Dorsolateral prefrontal cortex (tissue), 122 donors: ENCODE measurements at places on chromosomes 13 and 19.

GRCh38 chr13:41018602-41018948 is 541 bp downstream of the ELF1 start:
- DNase-seq = no peak

- DNase-seq = no peak
Observed at GRCh38 chr19:40223135-40223822, 3.2 kb downstream of the CCNP start.

DNA sequence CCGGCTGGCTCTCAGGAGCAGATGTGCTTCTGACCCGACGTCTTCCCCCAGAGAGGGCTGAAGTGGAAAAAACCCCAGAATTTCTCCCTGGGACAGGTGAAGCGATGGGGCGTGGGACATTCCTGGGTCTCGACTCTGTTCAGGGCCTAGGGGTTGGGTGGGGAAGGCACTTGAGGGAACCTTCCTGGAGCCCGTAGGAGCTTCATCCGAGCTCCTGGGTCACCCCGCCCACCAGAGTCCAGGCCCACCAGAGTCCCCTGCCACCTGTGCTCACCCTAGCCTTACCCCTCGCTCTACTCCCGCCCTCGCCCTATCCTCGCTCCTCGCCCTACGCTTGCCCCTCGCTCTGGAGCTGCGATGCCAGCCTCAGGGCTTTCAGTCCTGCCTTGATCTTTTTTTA is 23.2 kb downstream of the EPN1 start:
- peak; percentile 15 for DNase-seq

DNA sequence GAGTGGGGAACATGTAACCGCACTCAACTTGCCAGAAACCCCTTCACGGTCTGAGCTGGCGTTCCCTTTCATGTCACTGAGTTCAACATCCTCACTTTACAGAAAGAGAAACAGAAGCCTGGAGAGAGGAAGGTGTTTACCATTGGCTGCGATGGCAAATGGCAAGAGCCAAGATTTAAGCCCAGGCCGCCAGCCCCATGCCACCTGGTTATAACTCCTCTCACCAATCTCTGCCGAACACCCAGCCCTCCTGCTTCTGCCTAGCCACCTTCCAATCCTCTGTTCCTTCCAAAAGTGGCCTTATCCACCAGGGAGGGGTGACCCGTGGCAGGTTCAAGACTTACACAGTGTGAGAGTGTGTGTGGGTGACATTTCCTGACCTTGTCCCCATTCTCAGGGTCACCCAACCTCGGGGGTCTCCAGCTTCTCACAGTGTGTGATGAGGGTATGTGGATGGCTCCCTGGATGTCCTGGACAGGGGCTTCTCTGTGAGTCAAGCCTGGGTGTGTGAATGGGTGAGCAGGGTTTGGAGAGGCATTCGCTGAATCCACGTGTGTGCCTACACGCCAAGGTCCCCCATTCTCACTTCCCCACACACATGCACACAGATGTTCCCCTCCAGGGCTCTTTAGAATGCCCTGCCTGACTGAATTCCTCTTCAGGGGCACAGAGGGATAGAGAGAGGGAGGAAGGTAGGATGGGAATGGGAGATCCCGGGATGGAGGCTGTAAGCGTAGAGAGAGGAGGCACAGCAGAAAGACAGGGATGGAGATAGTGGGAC is 1.2 kb downstream of the CADM4 start:
- DNase-seq = no peak

- peak; percentile 51 for DNase-seq
Observed at GRCh38 chr19:56105090-56105701, 15.9 kb downstream of the ZNF787 start.

DNA sequence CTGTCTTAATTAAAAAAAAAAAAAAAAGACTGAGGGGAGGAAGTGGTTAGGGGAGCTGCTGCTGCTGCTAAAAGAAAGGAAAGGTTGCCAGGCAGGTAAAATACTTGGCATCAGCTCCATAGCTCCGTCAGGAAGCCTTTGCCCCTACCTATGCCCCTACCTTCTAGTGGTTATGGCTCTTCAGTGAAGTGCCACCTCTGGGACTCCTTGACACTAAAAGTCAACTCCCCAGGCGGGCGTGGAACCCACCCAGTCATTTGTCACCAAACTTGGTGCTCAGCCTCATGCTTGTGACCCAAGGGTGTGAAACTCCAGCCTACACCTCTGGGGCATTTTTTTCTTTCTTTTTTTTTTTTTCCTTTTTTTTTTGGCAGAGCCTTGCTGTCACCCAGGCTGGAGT is 4.9 kb upstream of the NECTIN2 start:
- no peak for DNase-seq

DNA sequence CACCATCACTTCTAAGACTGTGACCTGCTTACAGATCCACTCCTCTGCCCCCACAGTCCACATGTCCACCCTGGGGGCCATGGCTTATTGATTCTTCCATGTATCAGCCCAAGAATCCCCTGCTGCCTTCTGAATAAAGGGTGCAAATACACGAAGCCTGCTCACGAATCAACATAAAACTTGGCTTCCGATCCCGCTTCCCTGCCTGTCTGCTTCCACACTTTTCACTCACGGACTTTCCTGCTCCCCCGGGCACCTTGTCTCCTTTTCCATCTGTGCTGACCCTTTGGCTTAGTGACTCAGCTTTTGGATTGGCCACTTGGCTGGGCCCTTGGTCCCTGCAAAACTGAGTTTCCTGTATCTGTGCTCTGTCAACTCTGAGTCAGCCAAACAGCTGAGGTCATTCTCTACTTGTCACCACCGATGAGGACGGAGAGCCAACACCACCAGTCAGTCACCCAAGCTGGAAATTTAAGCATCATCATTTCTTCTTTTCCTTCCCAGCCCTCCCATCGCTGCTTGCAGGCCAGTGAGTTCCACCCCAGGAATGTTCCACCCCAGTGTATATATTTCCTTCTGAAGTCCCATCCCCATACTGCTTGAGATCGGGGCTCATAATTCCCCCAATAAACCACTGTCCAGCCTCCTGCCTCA is 11.4 kb upstream of the USP12 start:
- no peak for DNase-seq

DNA sequence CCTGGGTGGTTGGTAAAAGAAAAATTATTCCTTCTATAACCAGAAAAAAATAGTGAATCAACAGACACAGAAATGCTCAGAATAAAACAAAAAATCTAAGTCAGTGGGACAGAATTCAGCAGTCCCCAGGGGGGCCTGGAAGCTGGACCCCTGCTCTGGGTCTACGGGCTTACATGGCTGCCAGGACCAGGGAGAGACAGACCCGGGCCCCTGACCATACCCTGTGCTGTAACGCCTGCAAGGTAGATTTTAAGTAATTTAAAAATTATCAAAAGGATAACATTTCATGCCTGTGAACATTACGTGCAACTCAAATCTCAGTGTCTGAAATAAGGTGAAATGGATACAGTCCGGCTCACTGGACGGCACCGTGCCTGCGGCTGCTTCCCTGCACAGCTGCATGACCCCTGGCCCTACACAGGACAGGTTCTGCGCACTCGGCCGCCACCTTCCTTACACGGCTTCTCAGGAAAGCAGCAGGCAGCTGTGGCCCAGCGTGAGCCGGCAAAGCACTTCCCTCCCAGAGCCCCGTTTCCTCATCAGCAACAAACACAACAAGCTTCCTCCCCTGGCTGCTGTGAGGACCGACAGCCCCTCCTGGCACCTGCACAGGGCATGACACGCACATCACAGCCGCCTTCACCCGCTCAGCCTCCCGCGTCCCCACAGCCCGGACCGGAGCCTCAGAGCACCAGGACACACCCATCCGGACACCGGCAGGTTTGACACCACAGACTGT is 22.2 kb downstream of the RASA3 start:
- DNase-seq = no peak

GRCh38 chr19:497869-498510 is 1.7 kb downstream of the MADCAM1 start:
- no peak for DNase-seq

DNA sequence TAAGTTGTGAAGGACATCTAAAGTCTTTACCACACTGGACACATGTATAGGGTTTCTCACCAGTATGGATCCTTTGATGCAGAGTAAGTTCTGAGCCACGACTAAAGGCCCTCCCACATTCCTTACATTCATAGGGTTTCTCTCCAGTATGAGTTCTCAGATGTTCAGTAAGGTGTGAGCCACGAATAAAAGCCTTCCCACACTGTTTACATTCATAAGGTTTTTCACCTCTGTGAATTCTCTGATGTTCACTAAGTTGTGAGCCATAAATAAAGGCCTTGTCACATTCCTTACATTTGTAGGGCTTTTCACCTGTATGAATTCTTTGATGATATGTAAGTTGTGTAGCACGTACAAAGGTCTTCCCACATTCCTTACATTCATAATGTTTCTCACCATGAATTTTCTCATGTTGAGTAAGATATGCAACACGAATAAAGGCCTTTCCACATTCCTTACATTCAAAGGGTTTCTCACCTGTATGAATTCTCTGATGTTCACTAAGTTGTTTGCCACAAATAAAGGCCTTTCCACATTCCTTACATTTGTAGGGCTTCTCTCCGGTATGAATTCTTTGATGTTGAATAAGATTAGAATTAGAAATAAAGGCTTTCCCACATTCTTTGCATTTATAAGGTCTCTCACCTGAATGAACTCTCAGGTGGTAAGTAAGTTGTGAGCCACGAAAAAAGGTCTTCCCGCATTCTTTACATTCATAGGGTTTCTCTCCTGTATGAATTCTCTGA is 29.8 kb downstream of the ZNF571 start:
- no peak for DNase-seq

GRCh38 chr19:5911366-5911765 is 2.7 kb upstream of the CAPS start:
- no peak for DNase-seq

- DNase-seq = no peak
Observed at GRCh38 chr13:112617754-112618375, 29.9 kb upstream of the TUBGCP3 start.
